ENCODE measurements at places on chromosomes 5 and 9.

GRCh38 chr5:113112435-113112834 is 135.8 kb downstream of the DCP2 start:
- no peak for DNase-seq

DNA sequence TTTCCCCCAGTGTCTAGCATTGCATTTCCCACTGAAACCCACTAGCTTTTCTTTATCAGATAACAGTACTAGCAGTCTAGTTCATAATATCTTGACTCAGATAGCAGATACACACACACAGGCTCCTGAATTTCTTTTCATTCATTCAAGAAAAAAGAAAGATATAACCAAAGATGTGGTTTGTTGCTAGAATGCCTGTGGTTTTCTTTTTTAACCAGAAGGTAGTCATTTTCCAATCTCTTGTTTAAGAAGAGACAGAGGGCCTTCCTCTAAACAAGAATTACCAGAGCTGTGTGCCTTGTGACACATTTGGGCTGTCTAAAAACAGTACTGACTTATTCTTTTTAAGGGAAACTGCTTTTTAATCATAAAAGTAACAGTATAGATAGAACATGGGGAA is 167.3 kb downstream of the PJA2 start:
- no peak for DNase-seq

DNA sequence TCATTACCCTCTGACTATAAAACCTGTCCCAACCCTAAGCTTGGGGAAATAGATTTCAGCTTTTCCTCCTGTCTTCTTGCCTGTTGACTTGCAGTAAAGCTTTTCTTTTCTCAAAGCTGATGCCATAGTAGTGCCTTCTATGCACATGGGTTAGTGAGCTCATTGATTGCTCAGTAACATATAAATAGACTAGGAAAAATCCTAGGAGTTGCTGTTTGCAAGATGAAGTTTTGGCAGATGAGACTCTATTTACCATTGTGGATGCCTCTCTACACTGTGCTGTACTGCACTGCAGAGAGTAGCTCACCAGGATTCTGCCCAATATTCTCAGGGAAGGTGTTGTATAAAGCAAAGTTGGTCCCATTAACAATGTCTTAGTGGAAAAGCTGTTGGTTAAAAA is 262.7 kb upstream of the CD180 start:
- no peak for DNase-seq

DNA sequence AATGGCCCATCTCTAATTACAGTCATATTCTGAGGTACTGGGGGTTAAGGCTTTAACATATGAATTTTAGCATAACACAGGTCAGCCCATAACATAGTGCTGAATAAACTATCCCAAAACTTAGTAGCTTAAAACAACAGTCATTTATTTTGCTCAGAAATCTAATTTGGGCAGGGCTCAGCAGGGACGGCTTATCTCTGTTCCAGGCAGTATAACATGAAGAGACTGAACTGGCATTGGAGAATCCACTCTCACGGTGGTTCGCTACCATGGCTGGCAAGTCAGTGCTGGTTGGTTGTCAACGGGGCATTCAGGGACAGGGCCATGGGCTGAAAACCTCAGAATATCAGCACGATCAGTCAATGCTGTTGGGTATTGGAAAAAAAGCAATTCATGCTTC is 520.8 kb upstream of the DAP start:
- DNase-seq, result no peak

DNA sequence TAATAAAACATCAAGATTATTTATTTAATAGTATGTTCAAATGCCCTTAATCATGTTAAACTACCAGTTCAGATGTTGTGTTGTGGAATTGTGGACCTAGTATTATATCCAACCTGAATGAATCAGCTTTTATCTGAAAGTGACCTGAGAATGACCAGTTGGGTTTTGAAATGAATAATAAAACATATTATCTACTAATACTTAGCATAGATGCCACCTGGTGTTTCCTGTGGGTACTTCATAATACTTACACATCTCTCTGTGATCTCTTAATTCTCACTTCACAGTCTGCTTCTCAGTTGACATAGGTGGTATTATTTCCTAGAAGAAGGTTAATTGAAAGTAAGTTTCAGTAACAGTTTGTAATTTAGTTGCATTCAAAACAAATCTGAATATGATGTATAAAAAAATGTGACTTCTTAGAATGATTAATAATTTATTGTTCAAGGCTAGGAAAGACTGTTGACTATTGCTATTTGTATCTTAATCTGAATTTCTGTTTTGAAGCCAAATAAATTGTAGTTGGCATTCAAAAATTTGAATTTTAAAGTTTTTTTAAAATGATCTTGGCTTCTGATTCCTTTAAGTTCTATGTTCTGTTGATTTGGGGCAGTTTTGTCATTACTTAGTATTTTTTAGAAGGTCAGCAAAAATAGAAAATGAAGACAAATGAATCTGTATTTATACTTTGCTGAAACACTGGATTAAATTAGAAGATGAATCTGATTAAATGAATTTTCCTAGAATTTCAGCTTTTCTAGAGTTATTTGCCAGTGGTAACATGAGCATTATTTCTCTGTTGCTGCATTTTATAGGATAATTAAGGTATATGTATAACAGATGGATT is 48.2 kb downstream of the KIF2A start:
- peak; percentile 48 for DNase-seq

DNA sequence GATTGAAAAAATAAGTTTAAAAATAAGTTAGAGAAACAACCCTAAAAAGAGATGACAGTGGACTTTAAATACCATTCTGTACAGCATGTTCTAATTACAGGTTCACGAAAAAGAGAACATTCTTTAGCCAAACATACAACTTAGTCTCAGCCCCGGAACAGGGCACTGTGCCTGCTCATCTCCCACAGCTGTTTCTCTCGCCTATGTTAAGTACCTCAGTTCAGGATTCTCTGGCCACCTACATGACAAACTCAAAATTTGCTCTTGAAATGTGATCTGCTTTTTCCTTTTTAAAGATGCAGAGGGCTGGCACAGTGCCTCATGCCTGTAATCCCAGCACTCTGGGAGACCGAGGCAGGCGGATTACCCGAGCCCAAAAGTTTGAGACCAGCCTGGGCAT is 52.3 kb downstream of the MYO10 start:
- DNase-seq, result no peak

GRCh38 chr9:34025062-34025461 is 23.6 kb downstream of the UBAP2 start:
- DNase-seq, result no peak

DNA sequence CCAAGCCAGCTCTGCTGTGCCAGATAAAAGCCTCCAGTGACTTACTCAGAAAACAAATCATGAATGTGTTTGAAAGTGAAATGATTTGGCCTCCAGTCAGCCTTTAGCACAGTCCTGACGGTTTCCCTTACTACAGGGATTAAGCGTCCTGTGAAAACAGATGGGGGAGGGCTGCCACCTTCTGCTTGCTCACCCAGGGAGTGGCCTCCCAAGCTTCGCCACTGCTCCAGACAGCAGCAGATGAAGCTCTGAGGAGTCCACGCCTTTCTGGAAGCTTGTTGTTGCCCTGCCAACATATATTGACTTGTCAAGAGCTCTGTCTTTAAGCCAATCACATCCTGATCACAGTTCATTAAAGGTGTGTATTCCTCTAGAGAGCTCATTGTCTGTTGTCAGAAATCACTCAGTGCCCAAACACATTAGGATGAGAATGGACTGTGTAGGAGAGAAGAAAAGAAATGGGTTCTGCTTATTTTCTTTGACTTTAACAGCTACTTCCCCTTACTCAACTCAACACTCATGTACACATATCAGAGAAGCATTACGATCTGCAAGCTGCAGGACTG is 4.9 kb upstream of the FYB1 start:
- no peak for DNase-seq

DNA sequence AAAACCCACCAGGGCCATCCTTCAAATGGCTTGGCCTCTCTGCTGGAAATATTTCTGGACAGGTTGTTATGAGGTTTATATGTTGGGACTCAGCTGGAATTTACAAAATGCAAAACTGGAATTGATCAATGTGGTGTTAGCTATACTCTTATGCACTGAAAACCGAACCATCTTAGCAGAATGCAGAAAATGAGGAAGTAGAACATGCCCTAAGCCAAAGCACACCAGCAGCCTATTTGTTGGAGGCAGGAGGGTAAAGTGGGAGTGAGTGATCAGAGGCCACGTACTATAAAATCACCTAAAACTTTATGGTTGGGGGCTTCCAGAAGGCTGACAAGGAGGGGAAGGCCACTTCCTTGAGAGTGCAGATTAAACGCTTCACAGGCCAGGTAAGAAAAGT is 63.6 kb upstream of the C5orf63 start:
- no peak for DNase-seq

DNA sequence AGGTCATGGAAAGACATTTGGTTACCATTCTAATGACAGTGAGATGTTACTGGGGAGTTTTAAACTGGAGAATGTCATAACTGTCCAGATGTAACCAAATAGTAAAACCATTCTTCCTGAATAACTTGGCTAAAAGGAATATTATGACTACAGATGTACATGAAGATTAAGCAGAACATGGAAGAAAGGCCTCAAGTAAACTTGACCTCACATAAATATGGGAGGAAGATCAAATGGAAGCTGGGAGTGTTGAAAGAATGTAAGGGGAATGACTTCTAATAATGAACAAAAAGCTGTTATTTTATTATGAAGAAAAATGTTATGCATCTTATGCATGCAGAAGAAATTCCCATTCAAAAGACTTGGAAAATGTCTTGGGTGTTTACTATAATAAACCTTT is 107.7 kb upstream of the CDKN2B start:
- no peak for DNase-seq

- DNase-seq, result peak; percentile 59
Observed at GRCh38 chr9:71285191-71285656, 163.8 kb upstream of the TRPM3 start.

DNA sequence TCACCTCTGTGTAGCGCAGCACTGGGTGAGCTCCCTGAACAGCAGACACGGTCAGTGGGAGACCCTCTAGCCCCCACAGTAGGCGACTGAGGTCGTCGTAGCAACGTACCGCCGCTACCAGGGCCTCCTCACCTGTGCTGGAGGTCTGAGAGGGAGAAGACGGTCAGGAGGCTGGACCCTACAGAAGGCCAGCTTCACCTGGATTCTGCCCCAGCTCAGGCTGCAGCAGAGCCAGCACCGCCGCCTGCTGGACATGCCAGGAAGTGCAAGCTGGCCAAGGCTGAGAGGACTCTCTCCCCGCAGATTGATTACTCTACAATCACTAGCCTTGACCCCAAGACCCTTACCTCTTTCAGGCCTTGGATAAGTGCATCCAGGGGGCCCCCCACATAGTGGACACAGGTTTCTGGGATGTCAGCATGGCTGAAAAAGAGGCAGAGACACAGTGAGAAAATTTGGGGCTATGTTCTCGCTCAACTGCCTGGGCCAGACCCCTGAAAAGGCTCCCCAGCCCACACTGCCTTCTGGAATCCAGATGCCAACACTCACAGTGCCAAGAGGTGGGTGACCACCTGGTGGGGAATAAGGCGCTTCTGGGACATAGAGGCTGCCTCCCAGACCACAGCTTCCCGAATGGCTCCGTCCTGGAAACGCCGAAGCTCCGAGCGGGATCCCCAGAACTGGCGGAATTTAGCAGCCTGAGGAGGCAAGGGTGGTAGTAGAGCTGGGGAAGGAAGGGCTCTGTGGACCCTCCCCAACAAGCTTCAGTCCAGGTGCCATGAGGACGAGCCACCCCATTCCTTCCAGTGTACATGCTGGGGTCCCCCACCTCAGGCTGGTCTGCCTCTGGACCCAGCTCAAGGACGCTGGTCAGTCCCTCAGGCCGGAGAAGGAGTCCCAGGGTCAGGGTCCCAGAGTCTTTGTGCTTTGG is 6.9 kb downstream of the NOL6 start:
- DNase-seq, result peak; percentile 36

DNA sequence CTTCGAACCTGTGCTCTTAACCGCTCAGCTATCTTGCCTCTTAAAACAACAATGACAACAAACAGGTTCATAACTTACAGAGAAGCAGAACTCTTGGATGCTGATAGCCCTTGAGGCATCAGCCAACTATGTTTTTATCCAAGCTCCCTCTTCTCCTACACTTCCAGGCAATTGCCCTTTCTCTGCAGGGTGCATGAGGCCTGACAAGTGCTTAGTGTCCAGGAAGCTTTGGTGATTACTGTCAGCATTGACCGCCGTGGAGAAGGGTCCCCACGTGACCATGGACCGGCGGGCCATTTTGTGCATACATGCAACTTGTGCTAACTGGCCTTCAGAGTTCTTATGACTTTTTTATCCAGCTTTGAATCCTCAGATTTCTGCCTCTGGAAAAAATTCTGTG is 71.2 kb downstream of the ADCY2 start:
- DNase-seq, result no peak

DNA sequence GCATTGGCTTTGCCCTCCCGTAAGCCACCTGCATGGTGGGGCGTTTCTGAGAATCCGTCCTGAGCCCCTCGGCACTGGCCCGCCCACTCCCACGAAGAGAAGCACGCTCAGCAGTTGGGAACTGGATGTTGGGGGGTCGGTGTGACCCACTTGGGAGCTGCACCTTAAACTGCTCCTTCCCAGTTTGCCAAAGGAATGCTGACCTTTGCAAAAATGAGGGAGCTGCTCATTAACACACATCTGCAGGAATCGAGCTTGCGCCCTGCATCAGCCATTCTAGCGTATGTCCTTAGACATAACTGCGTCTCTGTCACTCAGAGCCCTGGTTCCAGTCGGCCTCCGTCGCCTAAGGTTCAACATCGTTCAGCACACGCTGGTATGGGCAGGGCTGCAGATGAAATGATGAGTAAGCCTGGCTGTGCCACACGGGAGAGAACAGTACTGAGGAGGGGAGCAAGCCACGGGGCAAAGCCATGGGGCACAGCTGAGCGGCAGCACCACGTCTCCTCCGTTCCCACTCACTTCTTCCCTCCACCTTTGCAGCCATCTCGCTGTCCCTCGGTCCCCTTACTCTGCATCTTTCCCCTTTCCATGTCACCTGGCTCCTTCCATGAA is 28.8 kb upstream of the NCS1 start:
- DNase-seq, result no peak
